ENCODE measurements at places on chromosomes 1 and 21.

DNA sequence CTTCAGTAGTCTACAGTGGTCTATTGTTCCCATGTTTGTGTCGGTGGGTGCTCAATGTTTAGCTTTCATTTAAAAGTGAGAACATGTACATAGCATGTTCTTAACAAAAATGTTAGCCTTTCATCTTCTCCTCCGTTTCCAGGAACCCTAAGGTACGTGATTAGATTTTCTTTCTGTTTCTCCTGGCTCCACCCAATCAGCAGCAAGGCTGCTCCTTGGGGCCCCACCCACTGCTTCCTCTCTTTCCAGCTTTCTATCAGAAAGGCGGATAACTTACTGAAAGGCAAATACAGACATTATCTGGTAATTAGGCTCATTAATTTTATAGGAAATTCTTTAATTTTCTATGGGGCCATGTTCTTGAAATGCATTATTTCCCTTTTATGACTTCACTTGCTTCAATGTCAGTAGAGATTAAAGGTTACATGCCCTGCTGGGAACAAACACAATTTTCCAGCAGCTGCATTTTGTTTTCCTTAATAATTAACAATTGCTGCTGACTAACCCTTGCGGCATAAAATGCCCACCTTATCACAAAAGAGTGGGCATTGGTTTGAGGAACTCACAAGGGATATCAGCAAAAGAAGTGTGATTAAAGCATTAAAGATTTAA is 324.9 kb upstream of the SNX7 start:
- DNase-seq: no peak

GRCh38 chr1:165891111-165891860 is 63.9 kb downstream of the UCK2 start:
- no peak for DNase-seq

GRCh38 chr1:247172996-247173395 is 1.2 kb upstream of the ZNF124 start:
- no peak for DNase-seq

DNA sequence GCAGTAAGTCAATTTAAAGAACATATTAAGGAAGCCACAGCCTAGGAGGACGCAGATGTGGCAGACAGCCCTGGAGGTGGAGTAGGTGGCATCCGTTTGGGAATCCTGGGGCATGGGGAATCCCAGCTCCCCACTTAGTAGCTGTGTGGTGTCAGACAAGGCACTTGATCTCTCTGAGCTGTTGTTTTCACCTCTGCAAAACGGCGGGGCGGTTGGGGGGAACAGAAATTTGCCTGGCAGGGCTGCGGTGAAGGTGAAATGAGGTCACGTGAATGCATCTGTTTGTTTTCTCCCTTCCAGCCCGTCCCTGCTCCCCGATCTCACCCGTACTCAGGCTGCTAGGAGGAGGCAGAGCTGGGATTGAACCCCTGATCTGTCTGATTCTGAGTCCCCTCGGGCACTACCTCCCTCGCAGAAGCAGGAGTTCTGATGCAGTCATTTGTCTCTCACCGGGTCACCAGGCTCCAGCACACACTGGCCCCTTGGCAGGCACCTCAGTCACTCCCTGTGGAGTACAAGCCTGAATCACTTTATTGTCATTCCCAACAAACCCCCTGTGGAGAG is 2.2 kb upstream of the LAPTM5 start:
- no peak for DNase-seq

DNA sequence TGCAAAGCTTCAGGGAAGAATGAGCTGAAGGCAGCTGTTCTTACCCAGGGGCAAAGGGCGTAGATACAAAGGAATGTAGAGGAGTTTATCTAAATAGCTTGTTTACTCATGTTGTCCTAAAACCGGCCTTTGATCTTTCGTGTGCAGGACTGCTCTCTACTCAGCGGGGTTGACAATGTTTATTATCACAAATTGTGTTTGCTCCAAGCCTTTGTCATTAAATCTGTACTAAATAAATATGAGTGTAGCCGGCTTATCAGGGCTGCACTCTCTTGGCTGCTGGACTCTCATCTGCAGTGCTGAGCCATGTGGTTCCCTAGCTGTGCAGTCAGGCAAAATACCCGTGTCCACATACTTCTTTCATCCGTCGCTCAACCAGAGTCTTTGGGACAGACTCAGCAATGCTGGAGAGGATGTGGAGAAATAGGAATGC is 199.0 kb downstream of the LBR start:
- no peak for DNase-seq

- no peak for DNase-seq
Measured at GRCh38 chr1:74522148-74522547, 9.7 kb upstream of the LRRC53 start.

GRCh38 chr21:35311985-35312384 is 262.9 kb upstream of the RUNX1 start:
- no peak for DNase-seq

GRCh38 chr1:28244549-28245251 is 8.8 kb downstream of the ATP5IF1 start:
- DNase-seq: no peak

- no peak for DNase-seq
Measured at GRCh38 chr1:40784771-40785151, 1.2 kb downstream of the KCNQ4 start.

- no peak for DNase-seq
Measured at GRCh38 chr1:4784761-4785160, 130.4 kb downstream of the AJAP1 start.

DNA sequence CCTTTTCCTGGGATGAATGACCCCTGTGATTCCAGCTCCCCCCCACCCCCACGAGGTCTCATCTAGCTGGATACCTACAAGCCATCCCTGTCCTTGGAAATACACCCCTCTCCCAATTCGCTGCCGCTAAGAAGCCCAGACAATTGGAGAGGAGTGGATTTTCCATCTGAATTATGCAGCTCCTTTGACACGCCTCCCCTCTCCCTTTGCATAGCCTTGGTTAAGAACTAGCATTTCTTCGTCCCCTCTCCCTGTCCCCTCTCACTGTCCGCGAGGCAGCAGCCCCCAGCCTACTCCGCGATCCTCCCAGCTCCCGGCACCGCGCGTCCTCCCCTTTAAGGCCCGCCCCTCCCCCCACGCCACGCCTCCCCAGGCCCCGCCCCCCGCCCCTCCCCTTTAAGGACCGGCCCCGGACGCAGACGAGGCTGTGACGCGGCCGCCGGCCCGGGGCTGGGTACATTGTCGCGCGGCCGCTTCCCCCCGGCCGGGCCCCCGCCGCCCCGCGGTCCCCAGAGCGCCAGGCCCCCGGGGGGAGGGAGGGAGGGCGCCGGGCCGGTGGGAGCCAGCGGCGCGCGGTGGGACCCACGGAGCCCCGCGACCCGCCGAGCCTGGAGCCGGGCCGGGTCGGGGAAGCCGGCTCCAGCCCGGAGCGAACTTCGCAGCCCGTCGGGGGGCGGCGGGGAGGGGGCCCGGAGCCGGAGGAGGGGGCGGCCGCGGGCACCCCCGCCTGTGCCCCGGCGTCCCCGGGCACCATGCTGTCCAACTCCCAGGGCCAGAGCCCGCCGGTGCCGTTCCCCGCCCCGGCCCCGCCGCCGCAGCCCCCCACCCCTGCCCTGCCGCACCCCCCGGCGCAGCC is at the start of gene MAPKAPK2:
Gene MAPKAPK2, plus strand, starts transcription at position 428 of the 856 bp plus-strand sequence. Its CDS starts 325 bp downstream, at position 753.
- peak; percentile 80 for DNase-seq

GRCh38 chr1:157949074-157949354 is 44.4 kb upstream of the KIRREL1 start:
- DNase-seq: no peak

- no peak for DNase-seq
Measured at GRCh38 chr1:168303716-168304540, 23.3 kb downstream of the TBX19 start.

- peak; percentile 96 for DNase-seq
Measured at GRCh38 chr1:162285149-162285561, 91.5 kb downstream of the SPATA46 start.

GRCh38 chr21:34606051-34606450 is 8.9 kb downstream of the RCAN1 start:
- no peak for DNase-seq

DNA sequence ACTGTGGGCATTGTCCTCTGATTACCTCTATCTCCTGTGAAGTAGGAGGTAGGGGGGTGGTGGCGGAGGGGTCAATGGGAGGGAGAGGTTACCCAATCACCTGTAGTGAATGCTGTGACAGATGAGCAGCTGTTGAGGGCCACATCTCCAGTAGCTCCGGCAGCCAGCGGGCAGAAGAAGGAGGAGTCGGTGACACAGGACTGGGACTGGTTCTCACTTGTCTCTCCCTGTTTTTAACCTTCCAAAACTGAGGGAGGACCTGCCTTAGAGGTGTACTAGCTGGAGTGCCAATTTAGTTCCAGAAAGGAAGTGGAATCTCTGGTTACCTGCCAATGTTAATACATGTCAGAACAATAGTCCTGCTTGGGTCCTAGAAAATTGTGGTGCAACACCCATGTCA is 56.2 kb upstream of the ENAH start:
- DNase-seq: peak; percentile 79

GRCh38 chr1:223006371-223006770 is 136.7 kb downstream of the TLR5 start:
- no peak for DNase-seq

DNA sequence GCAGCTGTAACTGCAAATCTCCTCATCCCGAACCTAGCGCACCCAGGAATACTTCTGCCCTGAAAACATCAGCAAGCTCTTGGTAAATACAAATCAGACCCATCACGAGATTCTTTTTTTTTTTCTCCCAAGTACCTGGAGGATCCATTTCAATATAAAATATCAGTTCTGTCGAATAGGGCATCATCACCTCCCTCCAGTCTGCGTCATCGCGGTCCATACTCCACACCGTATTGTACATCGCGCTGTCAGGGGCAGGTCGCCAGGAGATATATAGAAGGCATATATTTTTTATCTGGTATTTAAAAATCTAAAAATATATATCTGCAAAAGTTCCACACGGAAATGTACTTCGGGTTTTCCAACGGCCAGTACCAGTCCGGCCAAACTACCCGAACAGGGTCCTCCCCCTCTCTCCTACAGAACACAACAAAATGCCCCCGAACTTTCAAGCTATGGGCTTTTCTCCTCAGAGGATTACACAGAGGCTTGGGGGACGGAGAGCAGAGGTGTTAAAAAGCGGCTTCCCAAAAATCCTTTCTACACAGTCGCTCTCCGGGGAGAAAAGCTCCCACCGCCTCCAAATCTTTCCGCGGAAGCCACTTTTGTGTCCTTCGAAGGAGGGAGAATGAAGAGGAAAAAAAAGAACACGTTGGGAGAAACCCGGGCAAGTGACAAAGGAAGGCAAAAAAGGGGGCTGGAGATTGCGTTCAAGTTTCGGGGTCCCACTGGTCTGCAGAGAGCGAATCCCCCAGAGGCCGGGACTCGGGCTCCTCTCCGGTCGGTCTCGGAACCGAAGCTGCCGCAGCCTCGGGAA is 509 bp downstream of the PIK3R3 start:
- DNase-seq: peak; percentile 29

GRCh38 chr1:87961992-87962391 is 633.3 kb downstream of the LMO4 start:
- DNase-seq: no peak

- no peak for DNase-seq
Measured at GRCh38 chr1:6045561-6045960, at the start of gene KCNAB2. TSS of gene KCNAB2 (plus strand) at chr1:6045888. CDS start at chr1:6051537, 5,649 bp downstream.

GRCh38 chr1:2082064-2082463 is 31.9 kb downstream of the PRKCZ start:
- peak; percentile 59 for DNase-seq

DNA sequence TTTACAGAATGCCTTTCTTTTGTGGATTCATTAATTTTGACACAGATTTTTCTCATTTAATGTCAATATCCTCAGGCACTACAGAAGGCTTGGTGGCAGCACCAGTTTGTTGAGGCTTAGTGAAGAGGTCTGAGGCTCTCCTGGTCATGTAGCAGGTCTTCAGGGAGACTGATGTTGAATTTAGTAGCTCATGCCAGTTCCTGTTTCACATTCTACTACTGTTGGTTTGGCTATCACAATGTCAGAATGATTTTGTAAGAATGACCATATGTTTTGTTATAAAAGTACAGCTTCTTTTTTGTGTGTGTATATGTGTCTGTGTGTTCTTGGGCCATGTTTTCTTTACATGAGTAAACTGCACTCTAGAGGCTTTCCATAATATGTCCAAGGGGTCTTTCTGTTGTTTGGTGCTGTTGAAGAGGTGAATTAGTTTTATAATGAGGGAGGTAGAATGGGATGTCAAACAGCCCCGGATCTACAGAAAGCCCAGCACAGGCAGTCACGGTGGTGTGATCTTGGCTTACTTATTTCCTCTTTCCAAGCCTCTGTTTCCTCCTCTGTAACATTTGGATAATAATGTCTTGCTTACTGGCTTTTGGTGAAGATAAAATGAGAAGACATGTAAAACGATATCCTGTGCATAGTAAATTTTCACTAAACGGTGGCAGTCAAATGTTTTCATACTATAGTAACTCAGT is 32.0 kb downstream of the C1orf21 start:
- no peak for DNase-seq

DNA sequence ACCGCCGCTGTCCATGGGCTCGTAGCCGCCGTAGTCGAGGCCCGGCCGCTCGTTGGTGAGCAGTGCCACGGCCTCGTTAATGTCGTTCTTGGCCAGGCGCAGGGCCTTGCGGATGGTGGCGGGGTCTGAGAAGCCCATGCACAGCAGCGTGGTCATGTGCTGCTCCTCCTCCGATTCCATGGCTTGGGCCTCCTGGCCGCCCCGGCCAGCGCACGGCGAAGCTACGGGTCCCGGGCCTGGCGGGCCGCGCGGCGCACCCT is 300 bp downstream of the USP24 start:
- peak; percentile 13 for DNase-seq

DNA sequence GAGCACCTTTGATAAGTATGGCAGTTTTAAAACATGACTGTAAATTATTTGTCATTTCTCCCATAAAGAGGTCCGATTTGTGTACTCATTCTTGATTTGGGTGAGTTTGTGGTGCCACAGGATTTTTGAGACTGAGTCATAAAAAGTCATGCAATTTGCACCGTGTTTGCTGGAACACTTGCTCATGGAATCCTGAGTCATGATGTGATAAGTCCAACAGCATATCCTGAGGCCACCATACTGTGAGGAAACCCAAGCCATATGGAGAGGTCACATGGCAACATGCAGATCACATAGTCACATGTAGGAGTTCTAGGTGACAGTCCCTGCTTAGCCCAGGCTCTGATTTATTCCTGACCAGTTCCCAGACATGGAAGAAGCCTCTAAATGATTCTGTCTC is 40.8 kb upstream of the PRRX1 start:
- DNase-seq: no peak

- DNase-seq: no peak
Measured at GRCh38 chr1:189036628-189037027, 1441.0 kb downstream of the BRINP3 start.

All from prostate gland (tissue), 2 donors.